ENCODE measurements at places on chromosomes 5 and 9.

DNA sequence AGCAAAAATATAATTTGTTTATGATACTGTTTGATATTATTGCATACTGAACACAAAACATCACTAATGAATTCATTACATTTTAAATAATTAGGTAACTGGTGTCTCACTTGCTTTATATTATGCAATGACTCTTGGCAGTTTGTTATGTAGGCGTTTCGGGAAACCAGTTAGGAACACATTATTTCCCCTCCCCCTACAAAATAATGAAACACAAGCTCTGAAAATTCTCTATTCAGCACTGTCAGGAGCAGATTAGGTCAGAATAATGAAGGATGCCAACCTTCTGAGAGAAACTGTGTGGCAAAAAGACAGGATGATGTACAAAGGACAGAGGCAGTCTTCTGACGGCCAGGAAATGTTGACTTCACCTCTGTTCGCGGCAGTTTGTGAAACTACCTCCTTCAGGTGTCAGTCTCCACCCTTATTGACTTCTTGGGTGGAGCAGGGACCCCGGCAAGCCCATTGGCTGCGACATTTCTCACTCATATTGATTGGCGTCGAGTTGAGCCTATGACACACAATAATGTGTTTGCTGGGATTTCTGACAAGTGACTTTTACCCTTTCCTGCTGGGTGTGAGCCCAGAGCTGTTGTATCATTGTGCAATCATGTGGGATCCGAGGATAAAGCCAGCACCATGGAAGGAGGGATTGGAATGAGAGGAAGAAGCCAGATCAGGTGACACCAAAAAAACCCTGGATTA is 33.9 kb downstream of the SH3PXD2B start:
- DNase-seq, result peak; percentile 76

GRCh38 chr5:138245717-138246116 is 28.7 kb downstream of the GFRA3 start:
- peak; percentile 53 for DNase-seq

DNA sequence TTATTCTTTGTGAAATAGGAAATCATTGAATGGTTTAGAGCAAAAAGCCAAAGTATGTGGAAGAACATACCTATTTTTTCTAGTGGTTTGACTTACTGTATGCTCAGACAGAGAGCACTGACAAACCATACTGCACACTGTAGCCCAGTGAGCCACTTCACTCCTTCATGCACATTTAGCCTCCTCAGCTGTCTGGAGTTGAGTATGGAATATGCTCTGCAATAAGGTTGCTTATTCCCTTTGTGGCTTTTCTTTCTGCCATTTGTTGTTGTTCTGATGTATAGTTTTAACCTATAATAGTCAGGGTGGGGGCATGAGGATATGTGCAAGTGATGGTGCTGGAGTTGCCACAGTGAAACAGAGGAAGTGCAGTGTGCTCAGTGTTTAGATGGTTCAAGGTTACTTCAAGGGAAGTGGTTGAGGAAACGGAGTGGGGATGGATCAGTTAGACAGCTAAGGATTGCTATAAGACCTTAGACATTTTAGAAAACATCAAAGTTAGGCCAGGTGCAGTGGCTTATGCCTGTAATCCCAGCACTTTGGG is 100.7 kb downstream of the CDC42SE2 start:
- no peak for DNase-seq

DNA sequence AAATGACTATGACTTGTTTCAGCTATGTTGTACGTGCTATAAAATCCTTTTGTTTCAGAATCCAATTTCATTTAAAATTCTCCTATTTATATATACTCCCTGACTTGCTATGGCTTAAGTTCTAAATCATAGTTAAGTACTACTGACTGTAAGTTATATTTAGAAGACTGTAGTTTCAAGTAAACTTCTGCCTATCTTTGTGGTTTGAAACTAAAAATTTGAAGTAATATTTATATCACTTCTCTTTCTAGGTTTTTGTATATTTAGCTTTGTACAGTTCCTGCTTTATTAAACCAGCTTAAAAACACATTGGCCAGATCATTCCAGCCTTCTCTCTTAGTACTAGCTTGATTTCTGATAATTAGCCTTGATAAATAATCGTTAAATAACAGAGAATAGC is 196.3 kb downstream of the MLLT3 start:
- DNase-seq, result no peak

DNA sequence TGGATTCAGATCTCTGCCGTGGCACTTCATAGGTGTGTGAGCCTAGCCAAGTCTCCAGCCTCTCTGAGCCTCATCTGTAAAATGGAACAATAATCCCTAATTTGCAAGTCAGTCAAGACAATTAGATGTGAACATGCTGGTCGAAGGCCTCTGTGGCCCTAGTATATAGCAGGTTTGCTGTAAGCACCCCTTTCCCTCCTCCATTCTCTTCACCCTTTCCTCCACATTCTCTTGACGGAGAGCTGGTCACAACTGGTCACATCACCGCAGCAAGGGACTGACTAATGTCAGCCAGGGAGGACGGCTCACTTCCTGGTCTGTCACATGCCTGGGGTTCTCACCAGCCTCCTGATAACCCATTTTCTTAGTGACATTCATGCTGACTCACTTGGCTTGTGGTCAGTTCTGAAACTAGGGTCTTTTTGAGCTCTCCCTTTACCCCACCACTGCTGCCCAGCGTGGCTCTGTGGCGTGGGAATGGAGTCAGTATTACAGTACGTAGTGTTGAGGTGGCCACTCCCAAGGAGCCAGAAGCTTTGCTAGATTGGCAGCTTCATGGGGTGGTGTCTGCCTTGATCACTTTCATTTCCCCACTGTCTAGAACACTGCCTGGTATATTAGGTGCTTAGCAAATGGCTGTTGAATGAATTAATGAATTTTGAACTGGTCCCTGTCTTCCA is 47.8 kb downstream of the ERGIC1 start:
- DNase-seq, result no peak

- no peak for DNase-seq
Measured at GRCh38 chr9:98869866-98870265, 62.4 kb downstream of the GALNT12 start.

DNA sequence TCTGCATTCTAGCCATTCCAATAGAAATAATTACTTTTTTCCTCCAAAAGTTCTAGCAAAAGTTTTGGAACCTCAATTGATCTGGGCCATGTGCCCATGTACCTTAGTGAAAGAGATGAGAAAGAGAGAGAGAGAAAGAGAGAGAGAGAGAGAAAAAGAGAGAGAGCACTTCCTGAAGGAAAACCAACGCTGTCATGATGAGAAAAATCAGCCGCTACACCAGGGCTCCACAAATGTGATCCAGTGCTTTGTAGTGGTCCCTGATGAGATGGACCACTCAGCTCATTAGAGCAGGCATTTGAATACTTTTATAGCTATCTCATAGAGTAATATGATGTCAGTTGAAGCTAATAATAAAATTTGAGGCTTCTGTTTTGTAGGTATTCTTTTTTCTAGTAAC is 7.7 kb upstream of the GAS1 start:
- DNase-seq, result no peak

DNA sequence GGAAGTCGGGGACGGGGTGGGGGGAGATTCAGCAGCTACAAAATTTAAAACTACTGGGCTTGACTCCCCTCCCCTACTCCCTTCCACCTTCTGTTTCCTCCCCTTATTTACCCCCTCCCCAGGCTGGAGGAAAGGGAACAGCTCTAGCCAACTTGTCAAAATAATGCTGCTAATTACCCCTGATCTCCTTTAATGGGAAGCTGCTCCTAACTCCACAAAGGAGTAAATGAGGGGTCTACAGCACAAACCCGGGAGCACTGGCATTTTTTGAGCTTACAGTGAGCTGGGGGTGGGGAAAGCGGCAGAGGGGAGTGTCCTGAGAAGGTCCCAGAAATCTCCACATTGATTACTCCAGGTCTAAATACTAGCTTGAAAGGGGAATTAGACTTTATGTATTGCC is 3.1 kb downstream of the PTCH1 start:
- DNase-seq, result no peak

DNA sequence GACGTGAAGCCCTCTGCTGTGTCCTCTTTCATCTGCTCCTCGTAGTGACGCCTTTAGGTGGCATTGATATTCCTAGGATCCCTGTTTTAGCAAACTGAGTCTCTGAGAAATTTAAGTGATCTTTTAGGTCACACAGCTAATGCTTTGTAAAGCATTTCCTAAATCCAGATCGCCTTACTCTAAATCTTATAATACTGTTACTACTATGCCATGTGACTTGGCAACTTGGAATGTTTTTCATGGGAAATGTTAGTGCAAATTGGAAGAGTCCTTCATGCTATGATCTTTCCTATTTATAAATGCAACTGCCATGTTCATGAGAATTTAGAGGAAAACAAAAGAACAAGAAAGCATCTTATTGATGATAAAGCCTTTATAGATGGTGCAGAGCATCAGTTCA is 212.2 kb downstream of the TRIO start:
- DNase-seq, result no peak

DNA sequence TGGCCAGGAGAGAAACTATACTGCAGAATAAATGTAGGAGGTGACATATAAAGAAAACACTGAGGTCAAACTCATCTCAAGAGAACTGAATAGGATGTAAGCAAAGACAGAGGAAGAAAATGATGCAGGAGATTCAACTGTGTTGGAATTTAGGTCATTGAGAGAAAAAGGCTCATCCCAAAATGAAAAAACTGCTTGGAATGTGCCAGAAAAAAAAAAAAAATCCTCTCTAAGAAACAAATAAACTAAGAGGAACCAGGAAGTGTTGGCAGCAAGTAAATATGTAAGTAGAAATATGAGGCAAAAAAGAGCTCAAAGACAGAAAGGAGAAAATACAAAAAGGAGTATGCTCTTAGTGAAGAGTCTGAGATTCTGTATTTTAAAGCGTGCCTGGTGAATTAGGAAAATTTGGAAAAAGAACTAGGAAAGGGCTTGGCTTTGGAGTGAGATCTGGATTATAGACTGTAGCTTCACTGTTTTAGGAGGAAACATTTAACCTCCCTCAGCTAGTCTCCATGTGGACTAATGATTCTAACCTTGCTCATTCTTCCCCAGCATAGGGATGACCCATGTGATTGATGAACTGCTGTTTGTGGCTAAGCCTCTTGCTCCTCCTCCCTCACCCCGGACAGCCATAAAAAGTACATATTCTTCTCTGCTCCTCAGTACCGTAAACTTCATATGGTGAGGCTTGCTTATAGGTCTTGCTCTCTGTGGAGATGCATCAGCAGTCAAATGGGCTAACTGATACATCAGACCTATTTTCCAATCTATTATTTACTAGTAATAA is 185.6 kb upstream of the POU5F2 start:
- no peak for DNase-seq

DNA sequence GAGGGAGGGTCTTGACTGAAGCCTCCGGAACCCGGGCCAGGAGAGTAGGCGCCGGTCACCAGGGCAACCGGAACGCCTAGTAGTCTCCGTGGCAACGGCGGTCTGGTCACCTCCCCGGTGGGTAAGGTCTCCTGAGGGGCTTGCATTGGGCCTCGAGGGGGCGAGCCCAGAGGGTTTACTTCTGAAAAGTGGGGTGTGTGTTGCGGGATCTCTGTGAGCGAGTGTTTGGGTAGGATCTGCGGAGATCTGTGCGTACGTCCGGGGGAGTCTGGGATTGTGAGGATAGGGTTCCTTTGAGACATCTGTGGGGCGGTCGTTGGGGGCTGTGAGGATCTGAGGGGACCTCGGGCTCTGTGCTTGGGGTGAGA is at the start of gene FAM221B:
Gene FAM221B (minus strand): TSS at position 17 of the 368 bp plus-strand sequence. CDS start 2,571 bp downstream, outside the sequence.
- no peak for DNase-seq

DNA sequence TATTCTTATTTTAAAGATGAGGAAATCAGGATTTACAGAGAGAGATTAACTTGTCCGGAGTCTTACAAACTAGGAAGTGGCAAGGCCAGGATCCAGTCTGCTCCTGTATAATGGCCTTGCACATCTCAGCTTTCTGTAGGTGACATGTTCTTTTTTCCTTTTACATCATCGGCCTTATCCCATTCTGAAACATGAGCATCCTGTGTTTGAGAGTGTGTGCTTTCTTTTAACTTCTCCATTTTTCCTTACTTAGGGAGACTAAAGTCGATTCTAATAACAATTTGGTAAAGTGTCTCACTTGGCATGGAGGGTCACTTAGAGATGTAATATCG is 214.6 kb downstream of the CD180 start:
- DNase-seq, result no peak

- DNase-seq, result peak; percentile 33
Measured at GRCh38 chr5:79070350-79070667, 742 bp downstream of the BHMT2 start.

DNA sequence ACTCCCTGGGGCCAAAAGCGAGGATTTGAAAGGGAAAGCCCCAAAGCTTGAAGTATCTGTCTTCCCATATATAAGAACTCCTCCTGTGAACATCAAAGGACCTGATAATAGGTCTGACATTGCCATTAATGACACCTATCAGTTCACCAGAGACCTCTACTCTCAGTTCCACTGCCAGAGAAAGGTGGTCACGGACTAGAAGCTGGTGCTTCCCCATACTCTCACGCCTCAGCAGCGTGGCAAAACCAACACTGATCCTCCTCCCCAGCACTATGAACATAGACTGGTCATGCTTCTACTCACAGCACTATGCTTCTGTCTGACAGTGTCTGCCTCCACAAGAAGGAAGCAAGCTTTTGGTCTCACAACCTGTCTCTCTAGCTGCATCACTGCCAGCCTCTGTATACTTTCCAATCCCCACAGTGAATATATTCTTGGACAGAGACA is 37.9 kb downstream of the NRG2 start:
- DNase-seq, result no peak

GRCh38 chr5:125325488-125326149 is 579.2 kb upstream of the ZNF608 start:
- no peak for DNase-seq

GRCh38 chr9:89873801-89874200 is 269.0 kb downstream of the GADD45G start:
- DNase-seq, result peak; percentile 34

GRCh38 chr9:113653746-113654604 is 190.4 kb downstream of the RGS3 start:
- peak; percentile 42 for DNase-seq

GRCh38 chr5:45335978-45336377 is 360.2 kb downstream of the HCN1 start:
- DNase-seq, result no peak

DNA sequence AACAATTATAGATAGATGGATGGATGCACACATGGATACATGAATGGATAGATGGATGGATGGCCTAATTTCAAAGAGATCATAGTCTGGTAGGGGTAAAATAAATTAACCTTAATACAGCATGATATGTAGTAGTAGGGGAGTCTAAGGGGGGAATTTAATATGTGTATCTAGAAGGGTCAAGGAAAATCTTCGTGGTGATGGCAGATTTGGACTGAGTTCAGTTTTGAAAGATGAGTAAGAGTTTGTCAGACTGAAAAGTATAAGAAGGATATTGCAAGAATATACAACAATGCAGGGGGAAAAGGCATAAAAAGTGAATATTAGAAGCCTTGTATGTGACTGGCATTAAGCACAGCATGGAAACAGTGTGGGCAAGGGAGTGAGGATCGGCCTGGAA is 98.7 kb downstream of the ZNF462 start:
- DNase-seq, result no peak

GRCh38 chr9:85726737-85727136 is 15.0 kb downstream of the AGTPBP1 start:
- DNase-seq, result no peak

- no peak for DNase-seq
Measured at GRCh38 chr9:123861756-123862120, 68.2 kb downstream of the DENND1A start.

DNA sequence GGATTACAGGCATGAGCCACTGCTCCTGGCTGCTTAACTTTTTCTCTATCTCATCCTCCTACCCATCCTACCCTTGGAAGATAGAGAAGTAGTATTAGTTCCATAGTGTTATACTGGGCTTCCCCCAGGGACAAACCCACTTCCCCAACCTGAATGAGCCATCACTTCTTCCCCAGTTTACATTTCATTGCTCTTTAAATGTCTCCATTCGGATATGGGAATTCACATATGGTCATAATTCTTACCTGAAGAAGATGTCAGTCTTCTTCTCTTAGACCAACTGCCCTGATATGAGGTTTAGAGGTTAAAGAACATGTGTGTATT is 1.9 kb downstream of the CD274 start:
- DNase-seq, result no peak

Data from right lobe of liver (tissue), 6 donors.